ENCODE measurements at places on chromosomes 7 and 10.

DNA sequence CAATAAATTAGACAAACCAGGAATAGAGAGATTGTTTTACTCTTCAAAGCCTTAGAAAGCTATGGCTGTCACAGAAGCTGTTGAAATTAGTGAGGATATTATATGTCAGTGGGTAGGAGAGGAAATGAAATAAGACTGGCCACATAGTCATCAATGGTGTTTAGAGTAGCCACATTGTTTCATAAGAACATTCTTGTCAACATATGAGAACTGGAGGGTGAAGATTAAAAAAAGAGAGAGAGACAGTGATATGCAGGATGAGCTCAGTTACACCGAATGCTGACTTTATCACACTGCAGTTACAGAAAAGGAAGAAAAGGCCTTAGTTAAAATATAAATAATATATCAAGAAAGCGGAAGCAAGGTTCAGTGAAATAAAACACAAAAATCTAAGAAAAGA is 412.0 kb downstream of the CNTNAP2 start:
- no peak for DNase-seq

- DNase-seq = no peak
These were observed 3.3 kb downstream of the ZNF503 start for GRCh38 chr10:75398200-75398691.

- no peak for DNase-seq
These were observed 1.2 kb downstream of the MICALL2 start for GRCh38 chr7:1457949-1458682.

GRCh38 chr7:112056409-112056808 is 149.8 kb downstream of the DOCK4 start:
- DNase-seq = no peak

- peak; percentile 72 for DNase-seq
These were observed 1.2 kb upstream of the PLXNA4 start for GRCh38 chr7:132577206-132578049.

DNA sequence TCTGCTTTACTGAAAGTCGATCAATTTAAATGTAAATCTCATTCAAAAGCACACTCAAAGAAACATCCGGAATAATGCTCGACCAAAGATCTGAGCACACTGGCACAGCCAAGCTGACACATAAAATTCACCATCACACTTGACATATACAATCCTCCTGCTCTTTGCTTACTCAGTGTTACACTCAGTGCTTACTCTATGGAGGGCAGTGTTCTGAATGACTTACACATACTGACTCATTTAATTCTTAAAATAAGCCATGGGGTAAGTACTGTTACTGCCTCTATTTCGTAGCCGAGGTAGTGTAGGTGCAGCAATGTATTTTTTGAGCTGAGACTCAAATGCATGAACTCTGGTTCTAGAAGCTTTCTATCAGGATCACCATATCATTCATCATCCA is 421.5 kb upstream of the LRRN3 start:
- no peak for DNase-seq

- DNase-seq = no peak
These were observed 247.9 kb upstream of the PTN start for GRCh38 chr7:137591421-137591837.

- DNase-seq = no peak
These were observed 80.9 kb downstream of the NT5C2 start for GRCh38 chr10:103111918-103112877.

- DNase-seq = no peak
These were observed 115.3 kb downstream of the JAZF1 start for GRCh38 chr7:28065308-28065707.

DNA sequence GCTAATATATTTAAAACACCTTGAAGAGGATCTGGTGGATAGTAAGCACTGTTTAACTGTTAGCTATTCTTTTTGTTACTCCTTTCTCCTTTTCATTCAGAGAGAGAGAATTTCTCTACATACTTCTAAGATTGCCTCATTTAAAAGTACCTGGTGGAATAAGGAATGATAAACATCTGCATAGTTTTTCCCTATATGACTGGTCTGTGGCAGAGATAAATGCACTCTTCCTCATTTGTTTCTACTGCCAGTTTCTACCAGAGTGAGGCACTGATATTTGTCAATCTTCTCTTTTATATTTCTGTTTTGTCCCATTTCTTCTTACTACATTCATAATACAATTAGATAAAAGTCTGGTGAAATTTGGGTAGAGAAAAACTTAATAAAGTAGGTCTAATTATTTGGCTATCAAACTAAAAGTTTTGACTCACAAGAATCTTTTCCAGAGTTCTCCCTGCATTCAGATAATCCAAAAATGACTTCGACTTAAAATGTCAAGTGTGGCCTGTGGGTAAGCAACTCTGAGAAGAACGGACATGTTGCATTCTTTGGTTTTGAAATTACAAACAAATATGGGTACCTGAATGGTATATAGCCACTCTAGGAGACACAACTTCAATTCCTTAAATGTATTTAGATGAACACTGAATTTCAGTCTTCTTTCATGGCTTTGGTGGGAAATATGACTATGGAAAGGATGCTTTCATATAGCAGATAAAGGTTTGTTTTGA is 38.8 kb downstream of the RNLS start:
- no peak for DNase-seq

GRCh38 chr10:61063901-61064300 is 119.9 kb upstream of the RHOBTB1 start:
- DNase-seq = no peak

DNA sequence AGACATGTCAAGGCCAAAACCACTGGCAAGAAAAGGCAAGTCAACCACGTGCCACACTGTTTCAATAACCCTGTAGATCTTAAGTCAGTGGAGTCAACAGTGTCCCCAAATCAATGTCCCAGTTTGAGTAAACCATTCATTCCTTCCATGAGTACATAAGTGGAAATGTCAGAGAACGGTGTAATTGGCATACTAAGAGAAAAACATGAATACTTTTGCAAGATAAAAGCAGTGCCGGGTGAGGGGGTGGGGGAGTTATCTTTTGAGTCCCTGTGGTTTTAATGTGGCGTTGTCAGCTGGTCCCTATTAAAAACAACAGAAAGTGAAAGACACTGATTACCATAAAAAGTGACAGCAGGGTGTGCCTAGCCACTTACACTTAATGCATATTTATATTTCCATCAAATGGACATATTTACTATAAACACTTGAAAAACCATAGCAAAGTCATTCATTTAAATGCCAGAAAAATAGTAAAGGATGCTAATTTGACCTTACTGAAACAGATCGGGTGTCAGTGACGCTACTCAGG is 37.8 kb downstream of the RSU1 start:
- no peak for DNase-seq
